RPMI7951 (cell line): ENCODE measurements at places on chromosomes 6 and 20. TPM values are rescaled to one million over a fixed set of nuclear protein-coding genes. Genes with fewer than 3 reads are reported as not detected.

Gene DNAH8
- total RNA-seq = under 0.01 TPM in 1 of 2 replicates, not detected in the other

Gene ZNF831
- total RNA-seq = not detected in 2 replicates

Gene SLCO4A1
- 60.2 and 62.4 TPM in 2 replicates for total RNA-seq

Gene HLA-DRB5
- total RNA-seq = not detected in 2 replicates

Gene DDX43
- not detected in 2 replicates for total RNA-seq

Gene LIN28B
- 0.24 and 0.29 TPM in 2 replicates for total RNA-seq

Gene BTN3A1
- total RNA-seq = 18.9 and 22.3 TPM in 2 replicates

Gene GRIK2
- total RNA-seq = 0.88 and 2.0 TPM in 2 replicates

Gene KCNQ5
- not detected in 2 replicates for total RNA-seq

Gene SERPINB1
- total RNA-seq = 25.1 and 37.7 TPM in 2 replicates

Gene AVP
- total RNA-seq = not detected in 2 replicates

Gene ACSS1
- 1.6 and 2.0 TPM in 2 replicates for total RNA-seq
